Stimulated activated CD4-positive, alpha-beta T cell treated with anti-CD3 and anti-CD28 coated beads, Interleukin-1b, Interleukin-23, amount 100 ng/mL, for 24 hours (primary cell): ENCODE measurements at places on chromosomes 11 and 22.

DNA sequence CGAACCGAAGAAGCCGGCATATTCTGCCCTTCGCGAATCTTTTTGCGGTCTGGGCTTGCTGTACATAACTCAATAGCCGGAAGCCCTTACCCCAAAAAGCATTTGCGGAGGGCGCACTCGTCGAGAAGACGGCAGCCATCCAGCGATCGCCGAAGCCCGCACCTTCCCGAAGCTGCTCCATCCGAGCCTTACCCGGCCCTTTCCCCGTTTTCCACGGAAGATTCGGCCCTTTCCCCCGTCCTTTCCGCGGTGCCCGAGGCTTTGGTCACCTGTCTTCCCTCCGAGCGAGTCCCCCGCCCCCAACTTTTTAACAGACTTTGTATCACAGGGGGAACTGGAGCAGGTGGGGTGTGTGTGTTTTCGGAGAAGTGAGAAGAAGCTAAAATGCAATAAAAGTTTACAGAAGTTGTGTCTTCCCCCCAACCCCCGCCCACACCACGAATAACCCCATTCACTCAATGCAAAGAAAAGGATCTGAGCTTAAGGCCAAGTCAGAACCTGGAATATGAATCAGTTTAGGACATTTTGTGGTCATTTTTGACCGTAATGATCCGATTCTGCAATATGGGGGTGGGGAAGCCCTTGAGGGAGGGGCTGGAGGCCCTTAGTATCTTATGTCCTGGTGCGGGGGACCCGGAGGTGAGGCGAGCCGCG lies 99.0 kb upstream of the HSD17B12 start:
- no peak for DNase-seq

GRCh38 chr11:78764946-78765345 lies 190.3 kb upstream of the NARS2 start:
- no peak for DNase-seq

GRCh38 chr11:108496643-108497256 lies 1.4 kb downstream of the POGLUT3 start:
- no peak for DNase-seq

- no peak for DNase-seq
Measured at GRCh38 chr22:26444777-26445176, 15.7 kb downstream of the ASPHD2 start.

GRCh38 chr11:30487200-30487898 lies 98.8 kb downstream of the MPPED2 start:
- no peak for DNase-seq

DNA sequence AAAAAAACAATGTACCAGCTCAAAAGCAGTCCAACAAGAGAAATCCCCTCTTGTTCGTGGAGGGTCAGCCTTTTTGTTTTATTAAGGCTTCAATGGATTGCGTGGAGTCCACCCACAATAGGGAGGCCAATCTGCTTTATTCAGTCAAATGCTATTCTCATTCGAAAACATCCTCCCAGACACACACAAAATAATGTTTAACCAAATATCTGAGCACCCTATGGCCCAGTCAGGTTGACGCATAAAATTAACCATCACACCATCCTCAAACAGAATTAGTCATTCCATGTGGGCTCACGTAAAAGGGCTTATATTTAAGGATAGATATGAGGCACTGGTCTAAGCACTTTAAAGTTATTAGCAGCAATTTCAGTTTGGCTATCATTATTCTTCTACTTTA lies 58.9 kb upstream of the DEUP1 start:
- no peak for DNase-seq

DNA sequence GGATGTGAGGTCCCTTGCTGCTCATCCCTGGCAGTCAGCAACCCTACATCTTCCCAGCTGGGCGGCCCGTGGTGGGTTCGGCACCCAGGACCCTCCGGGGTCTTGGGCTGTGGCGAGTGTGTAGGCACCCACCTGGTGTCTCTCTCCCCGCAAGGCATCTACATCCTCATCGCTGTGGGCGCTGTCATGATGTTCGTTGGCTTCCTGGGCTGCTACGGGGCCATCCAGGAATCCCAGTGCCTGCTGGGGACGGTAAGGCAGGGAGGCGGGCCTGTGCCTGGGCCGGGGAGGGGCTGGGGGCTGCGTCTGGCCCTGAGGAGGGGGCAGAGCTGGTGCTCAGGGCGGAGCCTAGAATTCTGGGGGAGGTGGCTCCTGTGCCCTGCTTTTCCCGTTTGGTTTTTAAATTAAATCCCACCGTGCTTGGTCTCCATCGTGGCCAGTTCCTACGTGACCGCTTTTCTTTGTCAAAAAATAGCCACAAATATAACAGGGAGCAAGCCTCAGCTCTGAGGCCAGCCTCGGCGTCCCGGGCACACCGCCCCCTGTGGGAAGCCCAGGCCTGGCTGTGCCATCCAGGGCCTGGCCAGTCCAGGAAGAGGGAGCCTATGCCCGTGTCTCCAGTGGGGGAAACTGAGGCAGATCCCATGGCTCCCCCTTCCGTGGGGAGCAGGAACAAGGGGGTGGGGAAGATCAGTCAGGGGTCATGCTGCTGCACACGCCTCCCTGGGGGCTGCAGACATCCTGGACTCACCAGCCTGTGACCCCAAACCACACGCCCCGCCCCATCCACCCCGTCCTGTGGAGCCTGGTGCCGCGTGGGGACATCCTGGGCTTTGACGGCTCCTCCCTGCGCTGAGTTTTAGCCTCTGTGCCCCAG lies 6.4 kb upstream of the TSSC4 start:
- DNase-seq: no peak

DNA sequence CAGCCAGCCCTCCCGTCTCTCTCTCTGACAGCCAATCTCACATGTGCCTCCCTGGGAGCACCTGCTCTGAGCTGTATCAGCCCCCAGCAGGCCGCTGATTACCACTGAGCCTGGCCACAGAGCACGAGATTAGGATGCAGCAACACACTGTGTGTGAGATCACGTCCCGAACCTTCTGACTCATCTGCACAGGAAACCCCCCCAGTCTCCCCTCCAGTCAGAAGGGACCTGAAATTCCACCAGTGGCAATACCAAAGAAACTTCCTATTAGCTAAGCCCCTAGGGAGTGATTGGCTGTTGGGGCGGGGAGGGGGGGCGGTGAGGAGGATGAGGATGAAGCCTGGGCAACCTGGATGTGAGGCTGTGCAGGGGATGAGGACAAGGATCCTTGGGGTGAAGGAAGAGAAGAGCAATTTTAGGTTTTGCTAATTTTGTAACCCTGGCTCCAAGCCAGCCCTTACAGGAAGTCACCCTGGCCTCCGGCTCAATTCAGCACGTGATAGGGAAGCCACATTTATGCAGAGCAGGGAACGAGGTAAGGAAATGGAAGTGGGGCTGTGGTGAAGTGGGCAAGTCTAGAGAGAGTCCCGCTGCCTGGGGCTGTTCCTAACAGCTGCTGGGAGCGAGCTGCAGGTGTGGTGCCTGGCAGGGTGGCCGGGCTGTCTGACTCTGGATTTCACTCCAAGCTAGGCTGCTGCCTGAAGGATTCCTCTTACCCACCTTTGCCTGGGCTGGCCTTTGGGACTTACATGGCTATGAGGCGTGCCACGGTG lies 1.9 kb downstream of the SLC43A3 start:
- peak; percentile 62 for DNase-seq

DNA sequence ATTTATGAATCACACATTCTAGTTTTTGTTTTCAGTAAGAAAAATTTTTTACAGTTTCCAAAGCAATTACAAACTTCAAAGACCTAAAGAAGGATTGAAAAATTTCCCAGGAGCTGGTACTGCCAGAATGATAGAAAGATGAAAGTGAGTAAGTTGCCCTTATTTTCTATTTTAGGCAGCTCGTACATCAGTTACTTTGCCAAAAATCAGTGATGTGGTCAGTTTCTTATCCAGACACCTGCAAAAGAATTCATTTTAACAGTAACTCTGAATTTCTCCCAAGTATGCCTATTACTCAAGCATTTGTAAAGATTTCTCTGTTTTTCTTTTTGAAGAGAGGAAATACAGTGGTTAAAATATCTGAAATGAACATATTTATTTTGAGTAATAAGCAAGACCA lies 976.3 kb upstream of the RAG2 start:
- no peak for DNase-seq

- DNase-seq: no peak
Measured at GRCh38 chr22:40203572-40203971, 25.8 kb downstream of the TNRC6B start.

DNA sequence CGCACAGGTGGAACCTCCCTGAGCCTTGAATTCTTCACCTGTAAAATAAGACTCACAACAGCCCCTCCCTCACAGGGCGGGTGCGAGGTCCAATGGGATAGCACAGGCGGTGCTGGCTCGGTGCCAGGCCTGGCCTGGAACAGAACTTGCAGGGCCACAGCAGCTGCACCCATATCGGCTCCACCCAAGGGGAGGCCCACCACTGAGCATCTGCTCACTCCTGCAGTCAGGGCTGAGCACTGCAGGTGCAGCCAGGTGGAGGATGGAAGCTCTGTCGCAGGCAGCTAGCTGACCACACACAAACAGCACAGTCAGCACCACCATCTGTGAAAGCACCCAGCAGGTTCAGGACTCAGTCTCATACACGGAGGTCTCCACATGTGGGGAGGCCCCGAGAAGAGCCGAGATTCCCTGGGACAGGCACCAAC lies 19.6 kb downstream of the VPS37C start:
- no peak for DNase-seq

- no peak for DNase-seq
Measured at GRCh38 chr11:128324531-128325141, 262.7 kb downstream of the ETS1 start.

- DNase-seq: no peak
Measured at GRCh38 chr22:19547620-19548019, 23.4 kb upstream of the CLDN5 start.

- no peak for DNase-seq
Measured at GRCh38 chr22:32691101-32691500, 110.4 kb upstream of the TIMP3 start.

GRCh38 chr11:76166314-76166713 lies 40.0 kb downstream of the WNT11 start:
- no peak for DNase-seq

GRCh38 chr11:86143087-86144030 lies 74.5 kb upstream of the PICALM start:
- DNase-seq: no peak

GRCh38 chr11:126318574-126319373 lies 14.9 kb downstream of the DCPS start:
- DNase-seq: no peak

GRCh38 chr22:50727678-50728522 lies 10.1 kb upstream of the ACR start:
- DNase-seq: no peak

DNA sequence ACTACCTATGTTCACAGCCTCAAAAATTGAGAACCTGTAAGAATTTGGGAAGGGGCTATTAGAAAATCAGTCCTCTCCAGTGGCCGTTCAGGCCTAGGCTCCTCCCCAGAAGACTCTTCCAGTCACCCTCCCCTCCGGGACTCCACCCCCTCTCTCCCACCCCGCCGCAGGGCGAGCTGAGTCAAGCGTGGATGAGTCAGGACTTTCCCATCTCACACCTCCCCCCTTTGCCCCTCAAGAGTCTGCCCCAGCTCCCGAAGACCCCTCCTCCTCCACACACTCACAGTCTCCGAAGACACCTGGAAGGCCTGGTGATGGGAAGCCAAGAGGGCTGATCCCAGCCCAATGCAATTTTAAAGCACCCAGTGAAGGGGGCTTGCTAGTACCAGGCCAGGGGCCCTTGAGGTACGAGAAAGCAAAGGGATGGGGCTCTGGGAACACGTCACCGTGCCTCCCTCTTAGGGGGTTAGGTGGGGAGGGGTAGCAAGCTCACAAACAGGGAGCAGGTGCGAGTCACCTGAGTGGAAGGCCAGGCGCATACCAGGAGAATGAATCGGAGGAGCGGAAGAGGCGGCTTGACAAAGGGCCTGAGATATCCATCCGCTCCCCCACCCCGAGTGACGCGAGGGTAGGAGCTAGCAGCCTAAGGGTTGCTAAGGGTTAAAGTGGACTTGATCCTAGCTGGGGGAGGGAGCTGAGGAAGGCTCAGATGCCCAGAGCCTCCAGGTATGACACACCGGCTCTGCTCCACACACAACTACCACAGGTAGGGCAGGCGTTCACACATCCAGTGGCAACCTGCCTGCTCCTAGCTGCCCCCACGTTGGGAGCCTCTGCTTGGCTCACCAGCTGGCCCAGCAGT lies 13.6 kb downstream of the BCL9L start:
- no peak for DNase-seq

DNA sequence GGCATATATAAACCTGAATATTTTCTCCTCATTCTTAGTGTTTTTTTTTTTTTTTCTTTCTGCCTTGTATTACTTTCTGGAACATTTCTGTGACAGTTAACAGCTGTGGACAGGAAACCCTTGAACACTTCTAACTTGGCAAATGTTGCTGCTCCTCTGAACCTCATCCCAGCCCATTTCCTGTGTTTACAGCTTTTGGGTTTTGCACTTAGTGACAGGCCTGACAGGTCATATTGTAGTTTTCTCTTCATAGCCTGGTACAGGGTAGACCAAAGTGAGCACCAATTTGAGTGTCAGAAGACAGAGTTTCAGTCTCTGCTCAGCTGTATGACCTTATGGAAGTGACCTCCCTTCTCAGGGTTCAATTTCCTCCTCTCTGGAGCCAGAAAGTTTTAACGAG lies 91.6 kb downstream of the STIM1 start:
- no peak for DNase-seq
